ENCODE measurements at places on chromosomes 6 and 20.

DNA sequence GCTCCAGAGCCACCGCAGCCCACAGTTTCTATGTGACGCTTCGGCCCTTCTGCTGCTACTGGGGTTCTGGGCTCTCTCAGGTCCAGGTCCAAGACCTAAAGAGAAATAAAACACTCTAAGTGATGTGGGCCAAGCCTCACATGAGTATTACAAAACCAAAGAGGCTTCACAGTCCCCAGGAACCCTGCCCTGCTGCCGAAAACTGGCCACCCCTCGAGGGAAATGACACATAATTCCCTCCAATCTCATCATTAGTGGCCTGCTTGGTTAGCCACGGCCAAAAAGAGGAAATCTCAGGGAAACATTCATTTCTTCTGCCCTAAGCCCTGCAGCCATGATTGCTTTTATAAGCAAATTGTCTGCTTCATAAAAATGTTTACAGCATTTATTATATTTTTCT, 32.5 kb downstream of the DLL1 start:
- DNase-seq, result no peak

- no peak for DNase-seq
These were observed 6.7 kb downstream of the APMAP start for GRCh38 chr20:24985802-24986201.

DNA sequence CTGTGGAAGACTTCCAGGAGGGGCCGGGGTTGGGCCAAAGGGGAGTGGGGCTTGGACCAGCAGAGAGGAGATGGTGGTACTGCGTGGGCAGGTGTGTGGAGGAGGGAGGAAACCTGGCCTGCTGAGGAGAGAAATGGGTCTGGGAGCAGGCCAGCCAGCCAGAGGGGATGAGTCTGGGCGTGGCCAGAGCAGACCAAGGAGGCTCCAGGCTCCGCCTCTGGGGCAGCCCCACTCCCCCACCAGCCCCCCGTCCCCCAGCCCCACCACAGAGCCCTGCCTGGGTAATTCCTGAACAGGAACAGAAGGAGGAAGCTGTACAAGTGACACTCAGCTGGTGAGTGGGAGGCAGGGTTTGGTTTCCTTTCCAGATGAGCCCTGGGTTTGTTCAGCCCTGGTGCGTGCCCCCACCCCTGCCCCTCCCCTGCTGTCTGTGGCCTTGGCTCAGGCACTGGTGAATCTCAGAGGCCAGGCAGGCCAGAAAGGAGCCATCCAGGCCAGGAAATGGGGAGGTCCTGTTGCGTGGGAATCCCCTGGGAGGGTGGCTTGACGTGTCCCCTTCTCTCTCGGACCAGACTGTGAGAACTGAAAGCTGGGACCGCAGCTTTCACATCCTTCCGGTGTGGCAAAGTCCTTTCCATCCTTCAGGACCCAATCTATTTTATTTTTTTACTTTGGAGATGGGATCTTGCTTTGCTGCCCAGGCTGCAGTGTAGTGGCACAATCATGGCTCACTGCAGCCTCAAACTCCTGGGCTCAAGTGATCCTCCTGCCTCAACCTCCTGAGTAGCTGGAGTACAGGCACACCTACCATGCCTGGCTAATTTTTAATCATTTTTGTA, 9.4 kb upstream of the SRC start:
- DNase-seq, result peak; percentile 79

GRCh38 chr20:41359541-41360011, 7.0 kb downstream of the EMILIN3 start:
- DNase-seq, result no peak

- no peak for DNase-seq
These were observed 14.0 kb downstream of the DDX27 start for GRCh38 chr20:49233226-49233625.

Measured in activated CD4-positive, alpha-beta T cell treated with anti-CD3 and anti-CD28 coated beads for 36 hours (primary cell).